Activated CD8-positive, alpha-beta memory T cell treated with anti-CD3 and anti-CD28 coated beads for 1 hour (primary cell): ENCODE measurements at places on chromosomes 5 and 9.

DNA sequence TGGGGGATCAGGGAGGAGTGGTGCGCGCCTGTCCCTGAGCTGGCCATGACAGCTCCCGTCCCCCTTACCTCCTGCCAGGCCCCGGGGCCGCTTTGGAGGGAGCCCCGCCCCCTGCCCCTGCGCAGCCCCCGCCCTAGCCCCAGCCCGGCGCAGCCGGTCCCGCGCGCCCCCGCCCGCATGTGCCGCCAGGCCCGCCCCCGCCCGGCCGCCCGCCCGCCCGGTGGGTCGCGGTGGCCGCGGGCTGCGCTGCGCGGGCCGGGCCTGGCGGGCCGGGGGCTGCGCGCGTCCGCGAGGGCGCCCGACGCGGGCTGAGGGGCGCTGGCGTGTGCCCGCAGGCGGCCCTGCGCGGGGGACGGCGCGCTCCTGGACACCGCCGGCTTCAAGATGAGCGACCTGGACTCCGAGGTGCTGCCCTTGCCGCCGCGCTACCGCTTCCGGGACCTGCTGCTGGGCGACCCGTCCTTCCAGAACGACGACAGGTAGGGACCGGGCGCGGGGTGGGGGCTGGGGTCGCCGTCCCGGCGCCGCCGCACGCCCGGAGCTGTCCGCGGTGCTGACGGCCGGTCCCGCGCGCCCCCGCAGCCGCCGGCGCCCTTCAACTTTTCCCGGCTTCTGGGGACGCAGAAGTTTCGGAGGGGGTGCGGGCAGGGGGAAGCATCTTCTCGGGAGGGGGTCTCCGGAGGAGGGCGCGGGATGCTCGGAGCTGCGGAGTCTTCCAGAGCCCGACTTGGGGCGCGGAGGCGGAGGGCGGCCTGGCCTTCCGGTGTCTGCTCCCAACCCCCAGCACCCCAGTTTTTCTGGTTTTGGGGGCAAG lies 12.5 kb downstream of the KCNT1 start:
- no peak for DNase-seq

DNA sequence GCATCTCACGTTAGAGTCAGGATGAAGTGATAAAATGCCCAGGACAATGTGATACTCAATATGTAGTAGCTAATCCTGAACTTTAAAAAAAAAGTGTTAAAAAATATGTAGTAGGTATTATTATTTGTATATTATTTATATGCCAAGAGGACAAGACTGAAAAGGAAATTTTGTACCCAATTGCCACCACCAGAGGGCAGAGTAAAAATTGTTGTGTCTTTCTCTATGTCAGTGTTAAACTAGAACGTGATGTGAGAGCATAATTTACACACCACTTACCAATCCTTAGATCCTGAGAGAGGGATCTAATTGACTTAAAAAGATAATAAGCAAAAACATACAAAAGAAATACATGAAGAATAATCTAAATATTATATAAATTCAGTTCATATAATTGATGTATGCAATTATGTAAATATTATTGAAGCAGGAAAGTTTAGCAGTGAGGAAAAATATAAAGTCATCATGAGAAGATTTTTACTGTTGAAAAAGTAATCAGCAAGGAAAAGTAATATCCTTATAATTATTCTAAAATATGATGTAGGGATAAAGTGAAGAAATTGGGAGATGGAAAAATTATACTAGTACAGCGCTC lies 288.9 kb downstream of the RAB3C start:
- DNase-seq: no peak

GRCh38 chr9:16132513-16132912 lies 579.7 kb downstream of the CCDC171 start:
- DNase-seq: no peak

DNA sequence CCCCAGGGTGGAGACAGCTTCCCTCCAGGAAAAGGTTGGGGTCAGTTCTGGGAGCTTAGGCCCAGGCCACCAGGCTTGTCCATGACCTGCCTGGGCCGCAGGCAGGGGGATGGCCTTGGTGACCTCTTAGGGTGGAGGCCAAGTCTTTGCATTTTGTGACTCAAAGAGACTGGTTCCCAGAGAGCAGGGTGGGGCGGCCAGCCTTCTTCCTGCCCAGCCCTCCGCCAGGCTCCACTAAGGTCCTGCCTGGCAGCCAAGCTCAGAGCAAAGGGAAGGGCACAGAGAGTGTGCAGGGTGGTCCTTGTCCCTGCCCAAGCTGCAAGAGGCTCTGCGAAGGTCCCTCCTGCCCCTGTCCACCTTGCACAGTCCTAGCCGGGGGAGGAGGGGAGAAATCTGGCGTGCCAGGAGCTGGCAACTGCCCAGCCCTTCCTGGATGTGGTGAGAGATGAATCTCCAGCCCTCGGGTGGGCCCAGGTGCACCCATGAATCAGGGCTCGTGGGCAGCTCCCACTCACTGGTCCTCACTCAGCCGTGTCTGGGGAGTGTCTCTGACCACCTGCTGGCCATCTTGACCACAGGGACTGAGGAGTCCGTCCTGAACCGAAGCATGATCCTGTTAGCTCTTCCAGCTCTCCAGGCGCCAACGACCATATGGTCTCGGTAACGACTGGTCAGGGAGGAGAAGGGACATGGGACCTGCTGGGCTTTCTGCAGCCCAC lies 2.3 kb upstream of the PTGDS start:
- DNase-seq: no peak

GRCh38 chr9:75864266-75864665 lies 26.2 kb upstream of the PCSK5 start:
- DNase-seq: no peak

DNA sequence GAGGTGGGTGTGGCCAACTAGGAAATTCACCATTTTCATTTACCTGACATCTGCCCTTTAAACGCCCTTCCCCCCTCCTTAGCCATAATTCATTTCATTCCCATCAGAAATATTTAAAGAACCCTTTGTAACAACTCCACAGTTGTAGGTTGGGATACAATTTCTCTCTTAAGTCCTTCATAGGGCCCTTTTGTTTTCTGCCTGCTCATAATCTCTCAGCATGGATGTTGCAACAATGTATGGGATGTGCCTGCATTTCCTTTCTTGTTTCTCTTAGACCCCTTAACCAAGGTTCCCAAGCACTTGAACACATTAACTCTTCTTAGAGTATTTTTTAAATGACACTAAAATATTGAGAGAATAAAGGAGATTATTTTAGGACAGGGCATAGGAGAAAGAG lies 51.7 kb upstream of the MYO10 start:
- DNase-seq: no peak
